ENCODE measurements at places on chromosomes 1 and 21.

GRCh38 chr1:20154301-20154831, 15.2 kb downstream of the PLA2G2F start:
- DNase-seq: peak; percentile 40

GRCh38 chr21:34987501-34988072, 61.5 kb downstream of the RUNX1 start:
- DNase-seq: no peak

- no peak for DNase-seq
These were observed 150.6 kb downstream of the CDC7 start for GRCh38 chr1:91651243-91651642.

DNA sequence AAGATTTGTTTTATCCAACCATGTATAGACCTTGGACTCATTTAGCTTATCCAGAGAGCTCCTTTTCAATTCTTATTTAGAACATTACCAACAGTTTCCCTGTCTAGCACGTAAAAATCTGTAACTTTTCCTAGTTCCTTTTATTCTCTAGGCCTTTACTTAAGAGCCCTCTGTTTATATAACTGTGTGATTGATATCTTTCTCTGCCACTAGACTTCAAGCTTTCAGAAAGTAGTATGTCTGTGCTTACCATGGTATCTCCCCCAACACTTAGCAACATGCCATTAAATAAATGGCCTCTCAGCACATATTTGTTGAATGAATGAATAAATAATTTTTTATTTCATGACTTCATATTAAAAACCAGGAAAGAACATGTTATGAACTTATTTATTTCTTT, 209.4 kb downstream of the PTPRC start:
- DNase-seq: no peak

DNA sequence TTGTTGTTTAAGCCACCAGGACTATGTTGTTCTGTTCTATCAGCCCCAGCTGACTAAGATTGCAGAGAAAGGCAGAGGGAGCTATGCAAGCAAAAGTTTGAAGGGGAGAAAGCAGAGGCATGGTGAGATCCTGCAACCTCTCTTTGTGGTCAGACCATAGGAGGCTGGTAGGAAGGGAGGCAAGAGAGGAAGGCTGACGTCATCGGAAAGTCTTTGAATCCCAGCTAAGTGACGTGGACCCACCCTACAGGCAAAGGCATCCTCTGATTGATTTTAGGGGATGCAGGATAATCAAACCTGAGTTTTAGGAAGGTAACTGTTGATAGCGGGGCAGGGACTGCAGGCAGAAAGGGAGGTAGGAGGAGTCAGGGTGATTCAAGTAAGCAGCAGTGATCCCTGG, 23.3 kb upstream of the TNNI1 start:
- DNase-seq: no peak

DNA sequence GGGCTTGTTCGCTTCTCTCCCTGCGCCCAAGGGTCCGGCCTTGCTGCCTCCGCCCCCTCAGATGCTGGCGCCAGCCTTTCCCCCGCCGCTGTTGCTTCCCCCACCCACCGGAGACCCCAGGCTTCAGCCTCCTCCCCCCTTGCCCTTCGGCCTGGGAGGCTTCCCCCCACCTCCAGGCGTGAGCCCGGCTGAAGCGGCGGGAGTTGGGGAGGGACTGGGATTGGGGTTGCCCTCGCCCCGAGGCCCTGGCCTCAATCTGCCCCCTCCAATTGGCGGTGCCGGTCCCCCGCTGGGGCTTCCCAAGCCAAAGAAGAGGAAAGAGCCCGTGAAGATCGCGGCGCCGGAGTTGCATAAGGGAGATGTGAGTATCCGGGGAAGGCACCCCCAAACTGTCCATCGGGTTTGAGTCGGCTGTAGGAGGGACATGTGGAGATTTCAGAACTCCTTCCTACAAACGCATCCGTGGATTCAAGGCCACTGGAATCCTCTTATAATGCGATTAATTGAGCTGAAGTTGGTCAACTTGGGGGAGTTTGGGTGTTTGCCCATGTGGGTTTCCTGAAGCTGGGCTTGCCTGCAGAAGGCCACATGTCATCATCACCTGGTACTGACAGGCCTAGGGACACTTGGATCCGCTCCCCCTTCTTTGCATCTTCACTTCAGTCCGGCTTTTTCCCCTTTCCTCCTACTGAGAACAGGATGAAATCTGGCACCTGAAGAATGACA, 707 bp downstream of the PRCC start:
- DNase-seq: no peak

- peak; percentile 33 for DNase-seq
These were observed 95.9 kb downstream of the PTPRU start for GRCh38 chr1:29332204-29332603.

- no peak for DNase-seq
These were observed 499 bp upstream of the C4BPB start for GRCh38 chr1:207088161-207088560.

GRCh38 chr21:38380481-38381137, 117.7 kb downstream of the ERG start:
- no peak for DNase-seq

DNA sequence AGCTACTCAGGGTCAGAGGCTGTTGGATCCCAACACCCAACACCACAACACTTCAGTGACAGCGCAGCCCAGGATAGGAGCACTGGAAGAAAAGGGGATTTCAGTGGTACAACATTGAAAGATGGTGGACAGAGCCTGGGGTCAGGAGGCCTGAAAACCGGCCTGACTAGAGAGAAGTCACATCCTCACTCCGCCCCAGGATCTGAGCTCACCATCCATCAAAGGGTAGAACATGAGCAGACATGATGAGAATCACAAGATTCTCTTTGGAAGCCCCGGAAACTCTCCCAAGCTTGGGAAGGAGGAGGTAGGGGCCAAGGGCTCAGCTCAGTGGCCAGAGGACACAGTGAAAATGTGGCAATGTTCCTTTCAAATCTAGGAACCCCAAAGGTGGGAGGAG, 271.3 kb downstream of the NPHP4 start:
- no peak for DNase-seq

GRCh38 chr1:233972563-233972950, 68.1 kb downstream of the SLC35F3 start:
- no peak for DNase-seq

DNA sequence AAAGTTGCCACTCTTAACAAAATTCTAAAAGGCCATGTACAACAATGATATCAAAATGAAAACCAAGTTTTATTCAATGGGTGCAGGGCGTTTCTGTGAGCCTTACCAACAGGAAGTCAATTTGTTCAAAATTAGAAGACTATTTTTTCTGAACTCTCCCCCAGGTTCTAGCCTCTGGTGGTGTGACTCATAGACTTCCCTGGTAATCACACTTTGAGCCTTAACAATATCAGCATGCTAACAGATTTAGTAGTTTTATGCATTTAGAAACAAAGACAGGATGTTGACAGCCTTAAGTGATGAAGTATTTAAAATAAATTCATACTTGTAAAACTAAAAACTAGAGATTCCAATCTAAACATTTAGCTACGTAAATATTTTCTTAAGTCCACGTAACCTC, 88.4 kb downstream of the LRRC8C start:
- peak; percentile 53 for DNase-seq

DNA sequence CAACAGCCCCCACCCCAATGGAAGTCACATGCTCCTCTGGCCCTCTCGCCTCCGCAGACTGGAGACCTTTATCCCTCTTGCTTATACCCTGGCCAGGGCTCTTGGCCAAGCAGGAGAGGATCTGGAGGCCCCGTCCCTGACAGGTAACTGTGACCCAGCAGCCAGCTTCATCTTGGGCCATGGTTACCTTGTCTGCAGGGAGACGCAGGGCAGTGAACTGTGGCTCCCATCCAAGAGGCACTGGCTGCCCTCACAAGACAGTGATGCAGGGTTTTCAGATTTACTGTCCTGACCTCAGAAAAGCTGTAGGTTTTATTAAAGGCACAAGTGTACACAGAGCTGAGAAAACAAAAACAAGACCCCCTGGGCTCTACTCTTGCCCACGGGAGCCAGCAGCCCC, 96.7 kb upstream of the KLHDC7A start:
- DNase-seq: no peak

DNA sequence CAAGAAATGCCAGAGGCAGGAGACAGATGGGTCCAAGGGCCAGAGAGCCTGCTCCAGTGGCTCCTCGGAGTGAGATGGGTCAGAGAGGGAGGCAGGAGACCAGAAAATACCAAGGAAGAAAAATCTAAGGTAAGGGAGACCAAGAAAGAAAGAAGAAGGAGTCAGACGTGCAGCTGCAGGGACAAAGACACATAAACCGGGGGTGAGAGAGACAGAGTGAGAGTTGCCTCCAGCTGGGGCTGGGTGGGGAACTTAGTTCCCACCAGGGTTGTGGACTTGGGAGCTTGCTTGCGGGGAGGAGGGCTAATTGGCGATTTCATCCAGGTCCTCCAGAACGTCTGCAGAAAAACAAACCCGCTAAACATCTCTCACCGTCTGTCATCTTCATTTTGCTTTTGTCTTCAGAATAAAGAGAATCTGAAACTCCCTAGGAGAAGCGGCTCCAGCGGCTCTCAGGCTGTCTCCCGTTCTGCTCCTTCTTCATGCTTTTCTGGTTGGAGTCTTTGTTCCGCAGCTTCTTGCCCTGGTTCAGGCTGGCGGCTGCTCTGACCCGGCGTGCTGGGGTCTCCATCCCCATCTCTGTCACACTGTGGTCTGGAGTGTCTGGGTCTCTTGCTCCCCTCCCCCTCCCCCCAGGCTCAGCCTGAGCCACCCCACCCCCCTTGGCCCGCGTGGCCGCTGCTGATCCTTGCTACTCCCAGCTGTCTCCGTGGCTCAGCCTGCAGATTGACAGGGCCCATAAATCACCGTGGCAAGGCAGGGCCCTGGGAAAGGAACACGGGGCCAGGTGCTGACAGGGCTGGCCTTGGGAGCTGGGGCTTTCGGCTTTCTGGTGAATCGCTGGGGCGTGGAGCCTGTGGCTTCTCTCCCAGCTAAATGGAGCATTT, 66.6 kb downstream of the UBIAD1 start:
- no peak for DNase-seq

DNA sequence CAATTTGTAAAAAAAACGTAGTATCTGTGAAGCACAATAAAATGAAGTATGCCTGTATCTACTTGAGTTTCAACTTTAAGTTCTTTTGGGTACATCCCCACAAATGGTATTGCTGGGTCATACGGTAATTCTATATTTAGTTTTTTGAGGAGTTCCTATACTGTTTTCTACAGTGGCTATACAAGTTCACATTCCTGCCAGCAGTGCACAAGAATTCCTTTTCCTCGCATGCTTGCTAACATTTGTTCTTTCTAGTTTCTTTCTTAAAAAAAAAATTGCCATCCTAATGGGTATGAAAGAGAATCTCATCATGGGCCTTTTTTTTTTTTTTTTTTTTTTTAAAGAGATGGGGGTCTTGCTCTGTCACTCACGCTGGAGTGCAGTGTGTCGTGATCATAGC, 41.9 kb downstream of the UCK2 start:
- DNase-seq: no peak

DNA sequence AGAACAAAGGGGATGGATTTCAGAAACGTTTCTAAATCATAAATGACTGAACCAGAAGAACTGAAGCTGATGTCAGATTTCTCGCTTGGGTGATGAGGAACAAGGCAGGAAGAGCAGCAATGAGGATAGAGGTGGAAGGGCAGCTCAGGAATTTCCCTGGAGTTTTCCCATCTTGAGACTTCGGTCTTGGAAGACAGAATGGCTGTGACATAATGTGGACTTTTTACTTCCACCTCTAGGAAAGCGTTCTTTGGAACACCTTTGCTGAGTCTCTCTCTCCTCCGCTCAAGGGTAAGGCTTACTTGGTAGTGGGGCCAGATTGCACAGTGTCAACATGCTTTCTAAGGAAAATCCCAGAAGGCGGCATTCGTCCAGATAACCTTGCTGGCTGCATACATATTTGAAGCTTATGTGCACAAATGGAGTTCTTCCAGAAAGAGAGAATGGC, 36.6 kb downstream of the DEGS1 start:
- DNase-seq: no peak

DNA sequence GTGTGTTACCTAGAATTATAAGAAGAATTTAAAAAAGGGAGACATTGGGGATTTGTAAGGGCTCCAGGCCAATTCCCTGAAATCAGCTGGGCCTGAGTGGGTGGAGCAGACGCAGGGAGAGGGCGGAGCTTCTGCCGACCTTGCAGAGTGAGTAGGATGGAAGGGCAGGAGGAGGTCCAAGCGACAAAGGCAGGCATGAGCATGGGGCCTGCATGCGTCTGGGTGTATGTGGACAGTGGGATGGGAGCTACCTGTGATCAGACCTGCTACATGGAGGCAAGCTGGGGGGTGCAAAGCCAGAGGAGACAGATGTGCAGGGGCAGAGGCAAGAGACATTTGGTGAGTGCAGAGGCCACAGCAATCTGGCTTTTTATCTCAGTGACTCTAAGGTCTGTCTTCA, 105.3 kb upstream of the OLIG2 start:
- no peak for DNase-seq

- DNase-seq: no peak
These were observed 315.8 kb upstream of the USP24 start for GRCh38 chr1:55530749-55531478.

DNA sequence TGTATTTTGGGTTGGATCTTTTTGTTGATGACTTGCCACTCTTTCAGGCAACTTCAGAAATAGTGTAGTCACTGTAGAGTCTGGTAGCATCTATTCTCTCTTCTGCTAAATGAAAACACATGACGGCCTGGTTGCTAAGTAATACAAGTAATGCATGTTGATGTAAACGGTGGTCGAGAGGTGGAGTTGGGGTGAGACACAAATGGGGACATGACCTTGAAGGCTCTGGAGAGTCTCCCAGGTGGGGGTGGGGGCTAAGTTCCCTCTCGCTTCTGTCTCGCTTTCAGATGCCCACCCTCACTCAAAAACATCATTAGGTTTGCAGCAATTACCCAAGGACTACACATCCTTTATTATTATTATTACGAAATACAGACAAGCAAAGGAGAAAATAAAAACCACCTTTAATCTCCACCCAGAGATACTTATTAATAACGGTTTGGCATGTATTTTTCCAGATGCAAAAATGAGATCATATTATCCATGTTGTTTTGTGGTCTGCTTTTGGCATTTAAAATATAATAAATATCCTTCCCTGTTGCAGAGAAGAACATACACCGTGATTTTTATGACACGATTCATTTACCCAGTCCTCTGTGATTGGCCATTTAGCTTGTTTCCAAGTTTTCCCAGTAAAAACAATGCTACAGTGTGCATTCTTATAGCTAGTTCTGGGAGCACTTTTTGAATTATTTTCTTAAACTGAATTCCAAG, 138.1 kb downstream of the MIS18A start:
- no peak for DNase-seq

DNA sequence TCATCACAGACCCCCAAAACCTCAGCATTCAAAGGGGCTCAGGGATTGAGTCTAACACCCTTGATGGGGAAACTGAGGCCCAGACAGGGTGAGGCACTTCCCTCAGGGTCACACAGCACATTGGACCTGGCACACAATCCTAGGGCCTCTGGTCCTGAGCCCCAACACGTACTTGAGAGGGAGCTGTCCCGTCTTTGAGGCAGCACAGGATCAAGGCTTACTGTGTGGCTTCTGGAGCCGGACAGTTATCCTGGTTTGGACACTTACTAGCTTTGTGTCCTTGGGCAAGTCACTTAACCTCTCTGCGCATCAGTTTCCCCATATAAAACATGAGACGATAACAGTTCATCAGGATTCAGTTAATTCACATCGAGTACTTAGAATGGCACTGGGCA, 26.5 kb downstream of the RUNX3 start:
- DNase-seq: no peak

Measured in CD4-positive, CD25-positive, alpha-beta regulatory T cell (primary cell).